ENCODE measurements at places on chromosomes 4 and X.

DNA sequence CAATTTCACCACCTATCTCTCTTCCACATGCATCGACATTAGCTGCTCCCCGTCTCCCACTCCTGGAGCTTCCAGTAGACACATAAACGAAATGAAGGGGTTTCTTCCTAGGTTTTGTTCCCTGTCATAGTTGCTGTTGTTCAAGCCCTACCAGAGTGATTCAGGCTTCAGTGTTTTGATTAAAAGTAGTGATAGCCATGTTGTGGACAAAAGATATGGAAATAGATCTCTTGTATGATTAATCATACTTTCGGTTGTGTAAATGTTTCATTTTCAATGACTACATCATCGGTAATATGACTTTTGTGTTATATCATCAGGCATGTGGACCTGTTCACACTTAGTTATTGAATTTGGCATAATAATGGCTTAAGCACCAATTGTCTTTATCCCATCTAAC is 96.5 kb upstream of the KLF3 start:
- DNase-seq = no peak

GRCh38 chr4:52711272-52711671 is 40.0 kb downstream of the ERVMER34-1 start:
- DNase-seq = no peak

DNA sequence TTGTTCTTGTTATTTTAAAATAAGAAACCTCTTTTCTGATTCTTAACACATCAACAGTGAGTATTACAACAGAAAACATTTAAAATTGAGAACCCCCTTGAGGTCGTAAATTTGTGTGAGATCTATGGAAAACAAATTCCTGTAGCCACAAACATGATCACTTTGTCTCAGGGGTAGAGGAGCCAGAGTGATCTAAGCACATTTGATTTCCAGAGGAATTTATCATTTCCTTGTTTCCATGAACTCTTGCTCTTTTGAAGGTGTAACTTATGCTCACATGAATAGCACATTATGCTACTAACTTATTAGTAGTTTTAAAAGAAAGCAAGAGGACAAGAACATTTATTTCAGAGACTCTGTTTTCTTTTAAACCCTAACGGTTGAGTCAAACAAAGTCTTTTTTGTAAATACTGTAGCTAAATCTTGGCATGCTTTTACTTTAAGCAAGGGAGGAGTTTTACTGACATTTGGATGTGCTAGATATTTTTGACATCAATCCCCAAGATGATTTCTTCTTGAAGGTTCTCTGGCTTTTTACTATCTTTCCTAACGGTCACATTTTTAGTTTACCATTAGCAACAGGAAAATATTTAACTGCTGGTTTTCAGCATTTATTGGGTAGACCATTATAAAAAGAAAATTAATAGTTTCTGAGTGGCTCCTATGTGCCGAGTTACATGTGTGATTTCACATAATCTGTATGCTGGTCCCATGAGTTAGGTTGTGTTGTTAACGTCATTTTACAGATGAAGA is 27.9 kb upstream of the ZCCHC12 start:
- DNase-seq = no peak

DNA sequence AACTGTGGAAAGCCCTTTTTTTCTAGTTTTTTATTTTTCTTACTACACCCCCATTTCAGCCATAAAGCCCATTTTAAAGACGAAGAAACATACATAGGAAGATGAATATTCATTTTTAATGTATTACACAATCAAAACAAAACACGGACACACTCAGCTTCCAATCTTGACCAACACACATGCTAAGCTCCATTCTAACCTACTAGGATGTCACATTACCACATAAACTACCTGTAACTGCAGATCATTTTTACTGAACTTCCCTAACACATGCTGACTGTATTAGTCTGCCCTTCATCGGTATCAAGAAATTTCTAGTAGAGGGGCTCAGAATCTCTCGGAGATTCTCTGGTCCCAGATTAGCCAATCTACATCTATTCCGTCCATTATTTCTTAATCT is 1.8 kb downstream of the CCNI start:
- no peak for DNase-seq

- DNase-seq = no peak
These were observed 22.7 kb downstream of the SDAD1 start for GRCh38 chr4:75968084-75968483.

DNA sequence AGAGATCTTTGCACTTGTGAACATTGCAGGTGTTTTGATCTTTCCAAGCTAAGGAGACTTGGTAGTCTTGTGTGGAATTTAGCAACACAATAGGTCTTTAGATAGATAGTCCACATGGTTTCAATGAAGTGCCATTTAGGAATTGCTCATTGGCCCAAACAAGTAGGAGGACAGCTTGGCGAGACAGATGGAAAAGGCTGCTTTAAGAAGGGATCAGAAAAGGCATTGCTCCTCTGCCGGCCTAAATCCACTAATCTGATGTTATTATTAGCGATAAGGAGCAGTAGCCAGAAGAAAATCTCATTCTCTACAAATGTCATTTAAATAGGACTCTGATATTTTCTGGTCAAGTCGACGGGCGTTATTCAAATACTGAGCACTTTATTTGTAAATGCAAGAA is 99.7 kb downstream of the AFF2 start:
- no peak for DNase-seq

DNA sequence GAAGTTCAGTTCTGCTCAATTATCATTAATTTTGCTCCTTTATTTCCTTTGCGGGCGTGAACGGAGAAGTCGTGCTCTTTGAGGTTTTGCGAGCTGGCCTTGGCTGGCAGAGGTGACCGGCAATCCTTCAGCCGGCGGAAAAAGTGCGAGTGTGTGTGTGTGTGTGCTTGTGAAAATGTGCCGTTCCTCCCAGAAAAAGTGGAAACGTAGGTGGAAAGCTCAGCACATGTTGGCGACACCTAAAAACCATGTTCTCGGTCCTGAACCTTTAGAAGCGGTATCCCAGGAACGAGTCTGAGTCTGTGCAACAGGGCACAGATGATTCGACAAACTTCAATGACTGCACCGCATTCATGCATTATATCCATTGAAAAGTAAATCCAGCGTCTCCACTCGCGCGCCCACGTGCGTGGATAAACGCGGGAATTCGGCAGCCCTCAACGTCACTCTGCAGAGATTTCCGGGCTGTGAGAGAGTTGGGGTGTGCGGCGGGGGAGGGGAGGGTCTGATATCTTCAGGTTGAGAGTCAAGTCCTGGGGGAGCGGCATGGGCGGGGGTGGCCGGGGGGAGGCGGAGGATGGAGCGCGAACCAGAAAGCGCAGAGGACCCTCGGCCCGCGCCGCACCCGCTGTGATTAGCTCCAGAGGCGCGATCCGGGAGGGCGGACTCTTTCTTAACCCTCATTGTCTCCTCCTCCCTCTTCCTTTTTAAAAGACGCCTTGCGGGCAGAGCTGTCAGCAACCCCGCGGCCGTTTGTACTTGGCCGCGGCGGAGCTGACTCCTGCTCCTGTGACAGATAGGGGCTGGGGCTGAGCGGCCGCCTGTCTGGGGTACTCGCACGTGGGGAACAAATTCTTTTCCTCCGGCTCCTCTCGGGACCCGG is at the start of gene SHISA3:
SHISA3 (plus strand) TSS at position 737 of the 883 bp plus-strand sequence. CDS start 569 bp downstream, outside the sequence.
- DNase-seq = no peak

- peak; percentile 95 for DNase-seq
These were observed 405 bp upstream of the HS3ST1 start for GRCh38 chr4:11428899-11429698.

DNA sequence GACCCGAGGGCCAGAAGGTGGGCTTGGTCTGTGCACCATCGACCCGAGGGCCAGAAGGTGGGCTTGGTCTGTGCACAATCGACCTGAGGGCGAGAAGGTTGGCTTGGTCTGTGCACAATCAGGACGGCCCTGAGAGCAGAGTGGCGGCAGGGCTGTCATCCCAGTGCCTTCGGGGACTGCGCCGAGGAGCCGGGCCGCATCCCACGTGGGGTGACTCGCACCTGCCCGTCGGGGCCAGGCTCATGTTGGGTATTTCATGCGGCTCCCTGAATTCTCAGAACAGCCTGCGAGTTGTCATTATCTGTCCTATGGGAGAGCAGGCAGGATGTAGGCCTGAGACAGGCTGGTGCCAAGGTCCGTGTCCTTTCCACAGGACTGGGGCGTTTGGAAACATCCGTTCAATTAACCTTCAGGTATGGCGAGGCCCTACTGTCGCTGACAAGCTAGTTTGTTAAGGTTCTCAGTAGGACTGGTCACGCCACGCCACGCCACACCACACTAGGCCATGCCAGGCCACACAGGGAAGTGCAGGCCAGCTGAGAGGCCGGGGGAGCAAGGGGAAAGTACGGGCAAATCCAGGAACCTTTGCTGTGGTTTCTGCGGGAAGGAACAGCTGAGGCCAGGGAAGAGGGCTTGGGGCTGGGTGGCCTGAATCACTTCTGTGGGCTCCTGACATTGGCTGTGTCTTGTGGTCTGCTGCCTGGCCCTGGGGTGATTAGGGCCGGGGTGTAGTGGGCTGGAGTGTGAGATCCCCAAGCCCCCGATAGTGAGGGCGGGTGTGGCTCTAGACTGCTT is 182.9 kb downstream of the AFAP1 start:
- no peak for DNase-seq

GRCh38 chr4:182421753-182422152 is 178.6 kb downstream of the TENM3 start:
- no peak for DNase-seq

DNA sequence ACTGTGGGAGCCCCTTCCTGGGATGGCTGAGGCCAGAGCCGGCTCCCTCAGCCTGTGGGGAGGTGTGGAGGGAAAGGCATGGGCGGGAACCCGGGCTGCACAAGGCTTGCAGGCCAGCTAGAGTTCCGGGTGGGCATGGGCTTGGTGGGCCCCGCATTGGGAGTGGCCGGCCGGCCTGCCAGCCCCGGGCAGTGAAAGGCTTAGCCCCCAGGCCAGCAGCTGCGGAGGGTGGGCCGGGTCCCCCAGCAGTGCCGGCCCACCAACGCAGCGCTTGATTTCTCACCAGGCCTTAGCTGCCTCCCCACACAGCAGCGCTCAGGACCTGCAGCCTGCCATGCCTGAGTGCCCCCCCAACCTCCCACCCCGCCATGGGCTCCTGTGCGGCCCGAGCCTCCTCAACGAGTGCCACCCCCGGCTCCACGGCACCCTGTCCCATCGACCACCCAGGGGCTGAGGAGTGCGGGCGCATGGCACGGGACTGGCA is 78.0 kb downstream of the COX7B2 start:
- no peak for DNase-seq

GRCh38 chr4:6500481-6501140 is 28.2 kb upstream of the PPP2R2C start:
- no peak for DNase-seq

DNA sequence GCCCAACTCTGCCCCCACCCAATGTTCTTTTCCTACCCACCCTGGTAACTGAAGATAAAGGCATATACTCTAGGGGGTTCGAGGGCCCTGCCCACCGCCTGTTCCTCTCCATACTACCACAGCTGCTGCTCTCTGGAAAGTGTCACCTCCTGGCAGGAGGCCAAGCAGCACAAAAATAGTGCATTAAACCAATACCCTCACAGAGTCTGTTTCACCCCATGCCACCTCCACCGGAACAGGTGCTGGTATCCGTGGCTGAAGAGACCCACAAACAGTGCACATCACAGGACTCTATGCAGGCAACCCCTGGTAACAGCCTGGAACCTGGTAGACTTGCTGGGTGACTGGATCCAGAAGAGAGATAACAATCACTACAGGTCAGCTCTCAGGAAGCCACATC is 85.1 kb upstream of the CTSO start:
- DNase-seq = no peak

GRCh38 chrX:17511556-17511955 is 136.6 kb downstream of the NHS start:
- DNase-seq = no peak

DNA sequence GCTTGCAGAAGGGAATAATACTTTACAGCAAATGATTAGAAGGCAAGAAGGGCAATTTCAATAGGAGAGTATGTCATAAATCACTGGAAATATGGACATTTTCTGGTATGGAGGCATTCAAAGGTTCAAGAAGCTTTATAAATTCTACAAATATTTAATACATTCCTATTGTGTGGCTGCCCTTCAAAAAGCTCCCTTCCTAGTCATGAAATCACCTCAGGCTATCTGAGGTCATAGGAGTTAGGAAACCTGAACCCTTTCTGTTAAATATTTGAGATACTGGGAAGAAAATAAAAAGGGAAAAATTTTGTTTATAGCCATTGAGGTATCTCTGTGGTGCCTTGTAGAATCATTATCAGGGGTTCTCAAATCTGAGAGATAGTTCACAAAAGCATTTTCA is 316.8 kb upstream of the EMCN start:
- DNase-seq = no peak

- no peak for DNase-seq
These were observed 38.0 kb downstream of the IL1RAPL1 start for GRCh38 chrX:28625223-28625622.

DNA sequence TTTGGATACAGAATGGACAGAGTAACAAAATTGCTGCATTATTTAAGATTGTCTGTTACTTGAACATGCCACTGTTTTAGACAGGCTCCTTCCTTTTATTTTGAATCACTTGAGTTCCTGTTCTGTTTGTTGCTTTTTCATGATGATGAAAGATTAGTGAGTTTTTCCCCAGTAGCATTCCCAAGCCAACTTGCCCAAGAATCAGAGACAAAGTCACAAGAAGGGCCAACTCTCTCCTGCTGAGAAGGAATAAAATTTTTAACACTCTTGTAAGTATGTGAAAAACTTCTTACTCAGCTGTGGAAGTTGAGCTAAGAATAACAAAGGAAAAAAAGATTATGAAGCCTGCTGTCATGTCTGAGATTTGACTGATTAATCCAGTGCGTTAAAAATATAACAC is 104.2 kb downstream of the KLHL8 start:
- DNase-seq = no peak

DNA sequence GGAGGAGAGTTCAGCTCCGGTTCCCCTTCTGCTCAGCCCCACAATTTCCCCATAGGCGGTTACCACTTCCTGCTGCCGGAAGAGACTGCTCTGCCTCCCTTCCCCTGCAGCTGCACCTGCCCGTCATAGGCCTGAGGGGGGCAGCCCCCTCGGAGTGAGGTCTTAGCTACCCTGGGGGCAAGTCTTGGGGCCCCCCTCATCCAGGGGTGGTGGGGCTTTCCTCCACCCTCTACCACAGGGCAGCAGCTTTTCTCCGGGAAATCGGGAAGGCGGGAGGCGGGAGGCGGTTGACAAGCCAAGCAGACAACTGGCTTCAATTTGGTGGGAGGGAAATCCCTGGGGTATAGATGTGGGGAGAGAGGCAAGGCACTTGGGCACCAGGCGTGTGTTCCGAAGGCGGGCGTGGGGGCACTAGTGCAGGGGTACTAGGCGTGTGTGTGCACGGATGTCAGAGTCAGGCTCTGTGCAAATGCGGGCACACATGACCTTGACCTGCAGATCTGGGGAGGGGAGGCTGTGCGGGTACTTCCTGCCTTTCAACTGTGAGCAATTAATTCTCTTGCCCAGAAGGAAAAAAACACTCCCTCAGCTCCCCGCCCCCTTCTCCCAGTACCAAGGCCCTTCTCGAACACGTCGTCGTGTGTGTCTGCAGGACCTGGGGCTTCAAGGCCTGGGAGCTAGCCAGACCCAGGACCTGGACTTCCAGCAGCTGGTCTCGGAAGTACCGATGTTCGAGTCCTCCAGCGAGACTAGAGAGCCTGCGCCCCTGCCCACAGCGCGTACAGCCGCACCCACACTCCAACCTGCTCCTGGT is 1.0 kb upstream of the ARHGAP4 start:
- DNase-seq = peak; percentile 79
